ENCODE measurements at places on chromosomes 3 and 15. TPM values are rescaled to one million over a fixed set of nuclear protein-coding genes. Genes with fewer than 3 reads are reported as not detected.
A peak's percentile ranks its signal among the peaks of the same experiment; 100 is the strongest.

The GP9 gene
- not detected for total RNA-seq

The P2RY1 gene
- total RNA-seq = 0.17 TPM

- no peak for DNase-seq
- H3K4me3 ChIP-seq = no peak overlapping the region
- no peaks in the 10 kb centered on the region for H3K27me3 ChIP-seq
- H3K4me1 ChIP-seq = no peaks in the 10 kb centered on the region
- no peaks in the 10 kb centered on the region for H3K36me3 ChIP-seq
Observed at GRCh38 chr3:170976190-170976519, 50.4 kb downstream of the SLC2A2 start.

DNA sequence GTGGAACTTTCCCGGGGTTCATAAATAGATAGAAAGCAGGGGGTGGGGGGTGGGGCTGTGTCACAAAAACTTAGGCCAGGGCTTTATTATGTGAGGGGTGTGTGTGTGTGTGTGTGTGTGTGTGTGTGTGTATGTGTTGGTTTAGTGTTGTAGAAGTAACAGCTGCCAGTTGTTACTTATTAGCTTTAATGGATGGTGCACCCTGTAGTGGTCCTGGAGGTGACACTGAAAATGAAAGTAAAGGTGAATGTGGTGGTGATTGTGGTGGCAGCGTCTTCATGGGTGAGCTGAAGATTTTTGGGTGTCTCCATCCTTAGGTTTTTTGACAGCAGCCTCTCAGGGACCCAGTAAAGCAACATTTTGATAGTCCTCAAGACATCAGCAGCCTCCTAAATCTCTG, 449.9 kb downstream of the PDCD6IP start:
- H3K27ac ChIP-seq = no peak overlapping the region
- no peaks in the 10 kb centered on the region for H3K36me3 ChIP-seq
- H3K4me3 ChIP-seq = no peak overlapping the region
- peak; percentile 14 for DNase-seq

GRCh38 chr3:114213627-114214541, 23.5 kb downstream of the ZNF80 start:
- peak; percentile 92 for DNase-seq
- H3K4me1 ChIP-seq = peaks cover 66% of the 10 kb centered on the region
- H3K36me3 ChIP-seq = no peaks in the 10 kb centered on the region
- peak overlapping the region; percentile 69 for H3K4me3 ChIP-seq

- no peaks in the 10 kb centered on the region for H3K36me3 ChIP-seq
- no peak overlapping the region for H3K4me3 ChIP-seq
- DNase-seq = no peak
- H3K27ac ChIP-seq = no peak overlapping the region
- no peaks in the 10 kb centered on the region for H3K27me3 ChIP-seq
Observed at GRCh38 chr3:151878465-151878864, 5.0 kb downstream of the SUCNR1 start.

DNA sequence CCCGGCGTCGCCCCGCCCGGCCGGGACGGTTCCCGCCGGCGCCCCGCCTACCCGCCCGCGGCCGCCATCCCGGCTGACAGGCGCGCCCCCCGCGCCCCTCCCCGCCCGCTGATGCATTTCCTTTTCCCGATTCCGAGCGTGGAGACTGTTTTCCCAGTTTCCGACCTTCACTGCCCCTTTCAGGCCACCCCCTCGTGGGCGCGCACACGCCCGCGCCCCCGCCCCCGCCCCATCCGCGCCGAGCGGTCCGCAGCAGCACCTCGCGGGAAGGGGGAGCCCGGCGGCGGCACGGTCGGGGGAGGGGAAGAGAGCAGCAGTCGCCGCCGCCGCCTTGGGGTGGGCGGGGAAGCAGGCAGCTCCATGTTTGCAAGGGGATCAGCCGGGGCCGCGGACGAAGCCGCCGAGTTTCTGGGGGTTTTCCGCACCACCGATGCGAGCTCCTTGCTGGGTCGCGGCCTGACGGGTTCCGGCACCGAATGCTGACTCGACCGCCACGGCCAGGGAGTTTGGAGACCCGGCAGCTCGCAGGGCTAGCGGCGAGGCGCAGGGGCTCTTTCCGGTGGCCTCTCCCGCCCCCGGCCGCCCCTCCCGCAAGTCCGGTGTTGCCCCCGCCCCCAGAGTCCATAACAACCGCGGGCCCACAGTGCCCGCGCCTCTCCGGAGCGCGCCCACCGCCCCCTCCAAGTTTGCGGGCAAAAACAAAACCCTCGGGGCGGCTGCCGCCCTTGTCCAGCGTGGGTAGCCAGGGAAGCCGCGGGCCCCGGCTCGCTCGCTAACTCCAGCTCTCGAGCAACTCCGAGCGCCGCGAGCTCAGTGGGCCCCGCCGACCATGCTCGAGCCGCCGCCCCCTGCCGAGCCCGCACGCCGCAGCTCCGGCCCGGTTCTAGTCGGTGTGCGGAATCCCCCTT, 3.2 kb upstream of the SIN3A start:
- H3K4me3 ChIP-seq = peak overlapping the region; percentile 98
- H3K36me3 ChIP-seq = no peaks in the 10 kb centered on the region
- H3K27me3 ChIP-seq = no peaks in the 10 kb centered on the region
- DNase-seq = peak; percentile 90
- H3K4me1 ChIP-seq = peaks cover 15% of the 10 kb centered on the region

DNA sequence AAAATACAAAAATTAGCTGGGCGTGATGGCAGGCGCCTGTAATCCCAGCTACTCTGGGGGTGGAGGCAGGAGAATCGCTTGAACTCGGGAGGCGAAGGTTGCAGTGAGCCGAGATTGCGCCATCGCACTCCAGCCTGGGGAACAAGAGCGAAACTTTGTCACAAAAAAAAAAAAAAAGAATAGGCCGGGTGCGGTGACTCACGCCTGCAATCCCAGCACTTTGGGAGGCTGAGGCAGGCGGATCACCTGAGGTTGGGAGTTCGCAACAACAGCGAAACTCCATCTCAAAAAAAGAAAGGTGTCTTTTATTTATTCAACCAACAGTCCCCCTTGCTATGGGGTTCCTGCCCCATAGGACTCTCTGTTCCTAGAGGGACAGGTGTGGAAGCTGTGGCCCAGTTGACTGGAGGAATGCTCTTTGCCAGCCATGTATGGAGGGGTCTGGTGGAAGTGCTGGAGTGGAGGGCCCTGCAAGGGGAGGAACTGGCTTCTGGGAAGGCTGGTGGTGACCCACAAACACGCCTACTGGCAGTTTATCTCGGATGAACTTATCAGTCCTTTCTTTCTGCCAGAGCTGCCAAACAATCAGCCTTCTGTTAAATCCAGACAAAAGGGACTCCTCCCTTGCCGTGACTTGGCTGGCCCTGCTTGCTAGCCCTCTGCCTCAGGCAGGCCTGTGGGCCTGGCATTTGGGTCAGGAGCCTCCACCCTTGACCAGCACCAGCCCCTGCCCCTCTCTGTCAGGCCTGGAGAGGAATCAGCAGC, 4.6 kb upstream of the DAG1 start:
- H3K4me1 ChIP-seq = peaks cover 8% of the 10 kb centered on the region
- H3K36me3 ChIP-seq = no peaks in the 10 kb centered on the region
- H3K27ac ChIP-seq = no peak overlapping the region
- H3K27me3 ChIP-seq = no peaks in the 10 kb centered on the region

DNA sequence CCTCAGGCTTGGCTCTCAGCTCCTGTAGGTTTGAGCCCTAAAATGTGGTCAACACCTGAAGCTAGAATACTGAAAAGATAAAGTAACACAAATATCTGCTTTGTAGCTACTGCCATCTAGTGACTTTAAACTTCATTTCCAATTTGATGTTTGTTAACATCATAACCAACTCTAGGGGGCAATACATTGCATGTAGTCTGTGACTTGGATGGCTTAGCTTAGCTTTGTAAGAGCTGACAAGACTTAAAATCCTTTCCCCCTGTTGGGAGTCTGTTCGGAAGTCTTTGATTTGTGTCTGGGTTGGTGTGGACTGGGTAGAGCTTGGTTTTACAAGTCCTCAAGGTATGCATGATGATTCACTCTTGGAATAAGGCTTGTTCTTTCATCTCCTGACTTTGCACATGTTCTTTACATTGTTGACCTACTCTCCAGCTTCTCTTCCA, 51.7 kb downstream of the SCN11A start:
- DNase-seq = peak; percentile 48
- H3K4me3 ChIP-seq = no peak overlapping the region
- no peaks in the 10 kb centered on the region for H3K36me3 ChIP-seq
- H3K4me1 ChIP-seq = no peaks in the 10 kb centered on the region

GRCh38 chr3:114144909-114145688, 33.8 kb downstream of the DRD3 start:
- H3K4me3 ChIP-seq = no peak overlapping the region
- no peak for DNase-seq
- no peaks in the 10 kb centered on the region for H3K36me3 ChIP-seq
- no peaks in the 10 kb centered on the region for H3K27me3 ChIP-seq

DNA sequence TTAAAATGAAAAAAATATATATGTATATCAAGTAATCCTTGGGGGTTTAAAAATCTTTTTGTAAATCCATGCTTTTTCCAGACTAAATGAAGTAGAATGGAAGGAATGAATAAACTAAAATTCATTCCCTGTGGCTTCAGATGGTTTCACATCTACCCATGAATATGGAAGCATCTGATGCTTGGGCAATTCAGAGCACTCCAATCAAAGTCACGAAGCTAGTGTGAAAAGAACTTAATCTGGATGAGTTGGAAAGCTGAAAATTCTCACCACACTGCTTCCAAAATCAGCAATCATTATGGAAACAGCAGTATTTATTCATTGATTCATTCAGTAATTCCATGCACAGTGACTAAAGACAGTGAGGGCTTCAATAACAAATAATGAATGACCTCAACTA, 55.2 kb downstream of the SUMF1 start:
- H3K36me3 ChIP-seq = peaks cover 25% of the 10 kb centered on the region
- DNase-seq = no peak
- H3K4me3 ChIP-seq = no peak overlapping the region
- H3K4me1 ChIP-seq = no peaks in the 10 kb centered on the region
- no peak overlapping the region for H3K27ac ChIP-seq

- peaks cover 3% of the 10 kb centered on the region for H3K4me1 ChIP-seq
- DNase-seq = no peak
- no peak overlapping the region for H3K27ac ChIP-seq
- H3K4me3 ChIP-seq = no peak overlapping the region
- H3K27me3 ChIP-seq = no peaks in the 10 kb centered on the region
Observed at GRCh38 chr3:113508966-113509365, 6.0 kb downstream of the SPICE1 start.

DNA sequence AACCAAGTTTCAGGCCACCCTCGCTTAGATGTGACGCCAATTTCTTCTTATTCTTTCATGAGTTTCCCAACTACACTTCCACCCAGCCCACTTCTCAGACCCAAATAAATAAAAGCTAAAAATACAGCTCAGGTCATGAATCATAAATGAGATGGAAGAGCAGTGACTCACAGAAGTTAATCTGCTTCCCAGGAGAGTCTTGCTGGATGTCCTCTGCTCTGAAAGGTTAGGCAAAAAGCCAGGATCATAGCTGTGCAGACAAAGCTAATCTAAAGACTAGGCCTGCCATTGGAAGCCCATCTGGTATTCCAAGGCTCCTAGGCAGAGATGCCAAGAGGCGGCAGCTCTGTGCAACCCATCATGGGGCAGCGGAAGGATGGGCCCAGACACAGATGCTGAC, 24.1 kb downstream of the SHC4 start:
- H3K27ac ChIP-seq = no peak overlapping the region
- H3K36me3 ChIP-seq = no peaks in the 10 kb centered on the region
- no peaks in the 10 kb centered on the region for H3K4me1 ChIP-seq

DNA sequence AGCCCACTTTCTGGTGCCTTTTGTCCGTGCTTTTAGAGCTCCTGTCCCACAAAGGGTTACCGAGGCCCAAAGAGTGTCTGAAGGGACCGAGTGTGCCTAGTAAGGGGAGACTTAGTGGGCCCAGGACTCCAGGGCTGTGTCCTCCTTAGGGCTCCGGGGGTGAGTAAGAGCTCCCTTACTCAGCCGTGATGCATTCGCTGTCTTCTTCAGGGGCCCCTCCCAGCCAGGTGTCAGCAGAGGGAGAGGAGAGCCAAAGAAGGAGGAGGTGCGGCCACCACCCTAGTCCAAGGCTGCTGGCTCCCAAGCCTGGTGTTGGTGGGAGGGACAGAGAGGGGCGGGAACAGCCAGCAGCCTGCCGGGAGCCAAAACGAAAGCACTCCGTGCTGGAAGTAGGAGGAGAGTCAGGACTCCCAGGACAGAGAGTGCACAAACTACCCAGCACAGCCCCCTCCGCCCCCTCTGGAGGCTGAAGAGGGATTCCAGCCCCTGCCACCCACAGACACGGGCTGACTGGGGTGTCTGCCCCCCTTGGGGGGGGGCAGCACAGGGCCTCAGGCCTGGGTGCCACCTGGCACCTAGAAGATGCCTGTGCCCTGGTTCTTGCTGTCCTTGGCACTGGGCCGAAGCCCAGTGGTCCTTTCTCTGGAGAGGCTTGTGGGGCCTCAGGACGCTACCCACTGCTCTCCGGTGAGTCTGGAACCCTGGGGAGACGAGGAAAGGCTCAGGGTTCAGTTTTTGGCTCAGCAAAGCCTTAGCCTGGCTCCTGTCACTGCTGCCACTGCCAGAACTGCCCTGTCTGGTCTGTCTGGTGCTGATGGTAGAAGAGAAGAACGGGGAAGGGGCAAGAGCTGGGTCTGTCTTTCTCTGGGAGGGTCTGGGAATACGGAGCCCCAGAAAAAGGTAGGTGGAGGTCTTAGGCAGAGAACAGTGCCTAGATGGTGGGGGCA, at the start of gene IL17RC:
IL17RC (plus strand) TSS at position 365 of the 947 bp plus-strand sequence; CDS start at position 583, 218 bp downstream.
- H3K27me3 ChIP-seq = no peaks in the 10 kb centered on the region
- H3K4me1 ChIP-seq = peaks cover 17% of the 10 kb centered on the region
- no peak within 1 kb of the TSS for H3K27ac ChIP-seq
- no peaks in the 10 kb centered on the region for H3K36me3 ChIP-seq
- DNase-seq = peak; percentile 35

GRCh38 chr15:39692356-39693327, 90.0 kb downstream of the FSIP1 start:
- H3K27me3 ChIP-seq = no peaks in the 10 kb centered on the region
- no peak overlapping the region for H3K4me3 ChIP-seq
- H3K36me3 ChIP-seq = no peaks in the 10 kb centered on the region
- no peaks in the 10 kb centered on the region for H3K4me1 ChIP-seq

DNA sequence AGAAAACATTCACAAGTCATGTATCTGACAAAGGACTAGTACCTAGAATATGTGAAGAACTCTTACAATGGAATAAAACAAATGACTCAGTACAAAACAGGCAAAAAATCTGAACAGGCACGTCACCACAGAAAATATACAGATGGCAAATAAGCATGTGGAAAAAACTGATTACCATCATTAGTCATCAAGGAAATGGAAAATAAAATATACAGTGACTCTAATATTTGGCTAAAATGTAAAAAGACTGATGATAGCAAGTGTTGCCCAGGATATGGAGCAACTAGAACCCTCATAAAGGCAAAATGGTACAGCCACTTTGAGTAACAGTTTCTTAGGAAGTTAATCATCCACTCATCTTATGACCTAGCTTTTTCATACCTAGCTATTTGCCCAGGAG, 95.8 kb upstream of the ABHD17C start:
- no peak overlapping the region for H3K4me3 ChIP-seq
- no peak for DNase-seq
- H3K27me3 ChIP-seq = no peaks in the 10 kb centered on the region
- H3K4me1 ChIP-seq = no peaks in the 10 kb centered on the region
- H3K27ac ChIP-seq = no peak overlapping the region

All from B cell (primary cell).